ENCODE measurements at places on chromosomes 2 and 18. TPM values are rescaled to one million over a fixed set of nuclear protein-coding genes. Genes with fewer than 3 reads are reported as not detected.

POTEI gene
- total RNA-seq: not detected

SPP2 gene
- not detected for total RNA-seq

SPATA3 gene
- total RNA-seq: not detected

PFN4 gene
- total RNA-seq: not detected

PCBP1 gene
- 399 TPM for total RNA-seq

FAM237A gene
- not detected for total RNA-seq

NGEF gene
- total RNA-seq: 0.35 TPM

FOXD4L1 gene
- total RNA-seq: not detected

SALL3 gene
- not detected for total RNA-seq

TXNDC9 gene
- total RNA-seq: 25.1 TPM
